SK-N-MC (cell line): ENCODE measurements at places on chromosomes 2 and 18.

GRCh38 chr2:232543491-232543890, 4.0 kb downstream of the CHRNG start:
- DNase-seq = no peak

DNA sequence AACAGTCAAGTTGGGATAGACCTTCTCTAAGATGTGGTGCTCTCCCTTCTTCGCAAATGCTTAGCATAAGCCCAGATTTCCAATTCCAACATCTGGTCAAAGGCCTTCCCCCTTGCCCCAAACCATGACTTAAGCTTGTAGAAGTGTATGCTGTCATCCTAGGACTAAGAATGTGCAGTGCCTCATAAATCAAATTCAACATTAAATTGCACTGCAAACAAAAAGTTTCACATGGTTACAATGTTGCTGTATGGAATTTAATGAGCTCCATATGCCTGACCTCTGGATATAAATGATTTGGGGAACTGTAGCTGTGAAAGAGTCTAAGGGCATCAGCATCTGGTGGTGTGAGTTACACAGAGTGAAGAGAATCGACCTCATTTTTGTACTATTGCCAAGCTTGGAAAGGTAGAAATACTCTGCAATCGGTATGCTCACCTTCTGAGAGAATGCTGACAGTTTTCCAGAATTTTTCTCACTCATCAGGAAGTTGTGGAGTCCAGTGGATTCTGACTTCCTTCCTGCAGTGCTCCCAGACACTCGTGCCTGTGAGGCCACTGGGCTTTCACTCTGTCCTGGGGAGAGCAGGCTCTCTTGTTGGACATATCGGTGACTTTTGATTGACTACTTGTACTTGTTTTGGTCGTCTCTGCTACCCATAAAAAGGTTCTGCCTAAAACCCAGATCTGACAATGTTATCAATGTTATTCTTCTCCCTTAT, 40.6 kb downstream of the FASTKD2 start:
- no peak for DNase-seq

DNA sequence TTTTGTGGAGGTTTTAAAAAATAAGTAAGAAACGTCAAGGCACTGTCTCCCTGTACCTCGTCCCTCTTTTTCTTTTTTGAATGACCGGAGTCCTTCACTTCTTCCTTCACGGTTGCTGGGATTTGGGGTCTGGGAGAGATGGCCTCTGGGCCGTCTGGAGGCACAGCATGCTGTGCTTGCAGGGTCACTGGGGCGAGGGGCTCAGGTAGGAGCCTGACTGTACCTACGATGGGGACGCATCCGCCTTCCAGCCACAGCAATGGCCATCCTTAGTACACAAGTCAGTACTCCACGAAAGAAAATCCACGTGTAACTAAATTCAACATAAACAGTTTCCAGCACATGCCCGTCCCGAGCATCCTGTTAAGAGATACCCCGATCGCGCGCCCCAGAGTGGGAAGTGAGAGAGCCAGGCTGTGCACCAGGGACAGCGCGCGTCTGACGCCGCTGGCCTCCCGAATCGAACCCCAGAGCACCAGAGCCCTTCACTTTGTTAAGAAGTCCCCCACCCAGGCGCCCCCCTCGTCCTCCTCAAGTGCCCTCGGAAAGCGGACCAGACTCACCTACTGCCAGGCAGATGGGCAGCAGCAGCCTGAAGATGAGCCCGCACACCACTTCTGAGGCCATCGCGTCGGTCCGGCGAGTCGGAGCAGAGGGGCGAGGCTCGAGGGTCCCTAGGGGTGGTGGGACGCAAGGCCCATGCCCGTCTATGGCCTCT, 1.2 kb downstream of the PIEZO2 start:
- DNase-seq = no peak

DNA sequence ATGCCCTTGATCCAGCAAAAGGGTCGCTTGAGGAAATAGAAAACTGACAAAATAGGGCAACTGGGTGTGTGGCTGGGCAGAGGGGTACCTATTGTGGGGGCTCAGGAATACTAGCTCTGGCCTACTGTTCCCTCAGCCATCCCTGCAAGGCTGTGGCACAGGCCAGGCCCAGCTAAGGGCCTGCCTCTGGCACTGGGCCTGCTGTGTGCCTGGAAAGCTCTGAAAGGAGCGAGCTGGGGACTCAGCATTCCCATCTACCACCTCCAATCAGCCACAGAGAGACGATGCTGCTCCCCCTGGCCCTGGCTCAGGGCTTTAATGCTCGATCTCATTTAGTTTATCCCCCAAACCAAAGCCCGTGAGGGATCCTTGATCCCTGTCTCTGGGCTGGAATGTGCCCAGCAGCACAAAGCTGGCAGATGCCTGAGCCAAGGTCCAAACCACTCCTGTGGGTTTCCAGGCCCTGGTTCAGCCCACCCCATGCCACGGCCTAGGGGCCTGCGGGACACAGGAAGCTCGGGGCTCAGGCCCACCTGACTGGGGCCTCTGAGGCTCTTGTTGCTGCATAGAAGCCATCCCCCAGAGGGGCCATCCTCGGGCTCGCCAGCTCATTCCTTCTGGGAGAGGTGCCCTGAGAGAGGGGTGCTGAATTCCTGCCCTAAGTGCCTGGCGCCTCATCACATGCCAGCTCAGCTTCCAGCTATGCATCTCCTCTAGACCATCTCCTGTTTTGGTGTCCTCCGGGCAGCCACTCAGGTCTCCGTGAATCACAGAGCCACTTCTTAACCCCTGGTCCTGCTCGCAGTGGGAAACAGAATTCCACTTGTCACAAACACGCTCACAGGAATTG, 43.0 kb upstream of the KCNF1 start:
- no peak for DNase-seq

GRCh38 chr2:155145758-155146229, 447.3 kb downstream of the KCNJ3 start:
- DNase-seq = no peak

- DNase-seq = no peak
Observed at GRCh38 chr2:169619946-169620345, 35.8 kb downstream of the PPIG start.

DNA sequence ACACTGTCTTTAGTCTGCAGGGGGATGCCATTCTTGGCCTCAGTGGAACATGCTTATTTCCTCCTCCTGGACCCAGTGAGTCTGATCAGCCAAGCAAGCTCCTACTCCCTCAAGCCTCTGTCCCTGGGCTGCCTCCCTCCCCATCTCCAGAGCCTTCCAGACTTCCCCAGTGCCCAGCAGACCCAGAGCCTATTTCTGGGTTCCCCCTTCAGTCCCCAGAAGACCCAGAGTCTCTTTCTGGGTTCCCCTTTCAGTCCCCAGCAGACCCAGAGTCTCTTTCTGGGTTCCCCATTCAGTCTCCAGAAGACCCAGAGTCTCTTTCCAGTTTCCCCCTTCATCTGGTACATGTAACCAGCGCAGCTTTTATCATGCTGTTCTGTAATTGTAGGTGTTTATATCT, 17.0 kb upstream of the PKDCC start:
- no peak for DNase-seq

DNA sequence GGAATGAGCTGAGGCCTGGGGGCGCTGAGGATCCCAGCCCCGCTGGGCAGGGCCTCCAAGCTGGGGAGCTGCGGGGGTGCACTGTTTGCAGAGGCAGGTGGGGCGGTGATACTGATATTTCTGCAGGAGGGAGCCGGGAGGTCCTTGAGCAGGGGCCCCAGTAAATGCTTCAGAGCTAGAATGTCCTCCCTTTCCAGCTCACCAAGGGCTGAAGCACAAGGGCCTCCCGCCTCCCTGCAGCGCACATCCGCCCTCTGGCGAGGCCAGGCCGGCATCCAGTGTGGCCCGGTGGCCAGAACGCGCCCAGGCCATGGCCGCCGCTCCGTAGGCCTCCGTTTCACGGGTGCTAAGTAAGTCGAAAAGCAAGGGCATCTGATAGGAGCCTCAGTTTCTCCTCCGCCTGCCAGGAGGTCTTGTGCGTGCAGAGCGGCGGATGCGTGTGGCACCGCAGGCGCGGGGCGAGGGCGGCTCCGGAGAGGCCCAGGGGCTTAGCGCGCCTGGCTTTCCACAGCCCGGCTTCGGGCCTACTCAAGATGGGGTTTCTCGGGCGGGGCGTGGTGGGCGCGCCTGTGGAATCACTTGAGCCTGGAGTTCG, 29.5 kb upstream of the CHMP1B start:
- DNase-seq = no peak

DNA sequence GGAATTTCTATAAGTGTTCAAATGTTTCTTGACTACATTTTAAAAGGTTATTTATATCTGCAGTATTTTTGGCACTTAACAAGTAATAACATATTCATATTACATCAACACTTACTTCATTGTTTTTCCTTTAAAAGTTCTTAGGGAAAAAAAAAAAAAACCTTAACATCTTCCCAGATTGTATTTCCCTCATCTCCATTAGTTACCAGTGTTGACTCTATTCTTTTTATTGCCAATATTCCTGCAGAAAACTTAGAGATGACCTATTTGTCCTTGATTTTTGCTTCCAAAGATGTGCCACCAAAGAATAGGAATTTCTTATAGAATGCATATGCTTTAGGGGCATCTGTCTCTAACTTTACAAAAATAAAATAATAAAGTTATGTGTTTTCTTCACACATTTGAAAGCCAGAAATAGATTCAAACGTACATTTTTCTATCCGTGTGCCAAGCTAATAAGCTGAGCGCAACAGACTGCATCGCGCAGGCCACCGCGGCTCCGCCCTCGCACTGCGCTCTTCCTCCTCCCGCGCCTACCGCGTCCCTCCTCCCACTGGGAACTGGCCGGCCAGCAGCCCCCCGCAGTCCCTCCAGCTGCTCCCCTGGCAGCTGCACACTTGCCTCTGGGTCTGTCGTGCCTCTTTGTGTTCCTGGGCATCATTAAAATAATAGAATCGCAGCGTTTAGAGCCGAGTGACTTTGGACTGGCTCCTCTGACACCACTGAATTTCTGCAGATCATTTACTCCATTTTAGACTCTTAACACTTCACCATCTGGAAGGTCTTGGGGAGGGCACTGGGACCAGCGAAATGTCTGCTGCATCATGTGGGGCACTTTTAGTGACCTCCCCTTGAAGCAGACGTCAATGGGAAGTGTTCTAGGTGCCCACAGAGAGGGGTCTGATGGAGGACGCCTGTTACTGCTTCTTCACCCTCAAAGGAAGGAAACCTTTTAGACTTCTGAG, 21.2 kb upstream of the NAB1 start:
- DNase-seq = no peak

- no peak for DNase-seq
Observed at GRCh38 chr2:218852911-218853667, 6.5 kb upstream of the WNT6 start.

GRCh38 chr2:64230540-64230939, 86.3 kb upstream of the PELI1 start:
- no peak for DNase-seq

GRCh38 chr2:231339316-231339715, 56.2 kb upstream of the B3GNT7 start:
- DNase-seq = no peak

- DNase-seq = no peak
Observed at GRCh38 chr2:79940364-79940763, 364.2 kb downstream of the LRRTM1 start.

- no peak for DNase-seq
Observed at GRCh38 chr2:206980413-206980812, 41.1 kb downstream of the CPO start.

DNA sequence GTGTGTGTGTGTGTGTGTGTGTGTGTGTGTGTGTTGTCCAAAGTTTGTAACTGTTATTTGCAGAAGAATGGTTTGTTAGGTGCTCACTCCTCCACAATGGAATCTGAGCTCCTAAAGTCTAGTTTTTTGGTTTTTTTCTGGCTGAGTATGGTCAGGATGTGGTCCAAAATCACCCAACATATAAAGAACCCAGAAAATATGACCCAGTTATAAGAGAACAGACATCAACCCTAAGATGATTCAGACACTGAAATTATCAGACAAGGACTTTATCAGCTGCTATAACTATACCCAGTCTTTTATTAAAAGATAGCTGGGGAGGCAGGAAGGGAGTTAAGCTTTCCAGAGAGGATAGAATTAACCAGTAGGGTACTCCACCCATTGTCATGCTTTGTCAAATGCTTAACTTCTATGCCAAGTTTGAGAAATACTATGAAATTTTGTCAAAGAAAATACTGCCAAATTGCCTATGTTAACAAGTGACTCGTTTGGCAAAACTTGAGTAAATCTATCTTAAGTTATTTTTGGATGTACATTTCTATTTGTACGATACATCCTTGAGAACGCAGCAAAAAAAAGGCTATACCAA, 57.5 kb downstream of the TANK start:
- no peak for DNase-seq

DNA sequence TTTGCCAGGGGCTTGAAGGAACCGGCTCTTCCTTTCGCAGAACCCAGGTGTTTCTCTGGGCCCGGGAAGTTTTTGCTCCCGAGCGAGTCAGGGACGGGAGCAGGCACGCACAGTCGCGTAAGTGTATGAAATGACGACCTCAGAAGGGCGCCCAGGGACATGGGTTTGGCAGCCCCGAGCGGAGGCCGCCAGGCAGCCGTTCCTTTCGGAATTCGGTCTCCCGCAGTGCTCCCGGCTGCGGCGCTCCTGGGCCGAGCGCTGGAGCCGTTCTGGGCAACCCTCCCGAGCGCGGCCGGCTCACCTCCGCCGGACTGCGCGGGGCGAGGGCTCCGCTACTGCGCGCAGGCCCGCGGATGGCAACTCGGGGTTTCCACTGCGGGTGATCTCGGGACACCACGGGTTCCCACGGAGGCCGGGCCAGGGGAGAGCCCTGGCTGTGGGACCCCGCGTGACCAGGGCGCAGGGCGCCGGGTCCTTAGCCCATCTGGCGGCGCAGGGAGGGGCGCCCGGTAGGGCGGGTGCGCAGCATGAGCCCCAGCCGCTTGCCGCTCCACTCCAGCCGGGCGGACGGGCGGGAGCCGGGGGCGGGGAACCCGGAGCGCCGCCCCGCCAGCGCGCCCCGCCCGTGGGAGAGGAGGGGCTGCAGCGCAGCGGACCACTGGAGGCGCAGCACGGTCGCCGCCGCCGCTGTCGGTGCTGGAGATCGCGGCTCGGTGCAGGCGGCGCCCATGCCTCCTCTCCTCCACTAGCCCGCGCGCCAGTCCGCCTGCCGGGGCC, at the start of gene OSBPL6:
Gene OSBPL6 (plus strand): TSS at position 690 of the 777 bp plus-strand sequence. CDS start 111,673 bp downstream, outside the sequence.
- DNase-seq = no peak

GRCh38 chr18:31576670-31577069, 15.0 kb upstream of the TTR start:
- DNase-seq = no peak

DNA sequence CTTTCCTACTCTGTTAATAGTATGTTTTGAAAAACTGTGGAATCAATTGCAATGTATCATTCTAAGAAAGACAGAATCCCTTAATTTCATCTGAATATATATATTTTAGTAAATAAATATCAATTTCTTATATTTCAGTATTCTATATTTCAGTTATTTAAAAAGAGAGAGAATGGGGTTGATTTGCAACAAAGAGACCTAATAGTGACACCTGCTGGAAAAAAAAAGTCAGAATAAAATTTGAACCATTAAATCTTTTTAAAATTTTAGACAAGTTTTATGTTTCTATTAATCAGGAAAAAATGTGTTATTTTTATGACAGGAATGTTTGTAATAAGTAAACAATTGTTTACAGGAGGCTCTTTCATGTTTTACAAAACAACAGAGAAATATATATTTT, 20.7 kb upstream of the CCNT2 start:
- DNase-seq = no peak

GRCh38 chr2:196286821-196287220, 115.4 kb upstream of the STK17B start:
- DNase-seq = no peak

GRCh38 chr2:49901202-49902065, 747.1 kb upstream of the FSHR start:
- DNase-seq = peak; percentile 81

- DNase-seq = no peak
Observed at GRCh38 chr2:166536111-166536510, 42.1 kb upstream of the SCN7A start.

- DNase-seq = no peak
Observed at GRCh38 chr2:67169417-67170140, 227.6 kb upstream of the ETAA1 start.
